ENCODE measurements at places on chromosomes 12 and 14. TPM values are rescaled to one million over a fixed set of nuclear protein-coding genes. Genes with fewer than 3 reads are reported as not detected.
A peak's percentile ranks its signal among the peaks of the same experiment; 100 is the strongest.

Gene DNAI7
- polyA plus RNA-seq = 3.0 TPM

Gene KLHDC1
- polyA plus RNA-seq = 2.3 TPM

Gene NRIP2
- polyA plus RNA-seq = 15.9 TPM

Gene LGR5
- not detected for polyA plus RNA-seq

Gene GALNT16
- polyA plus RNA-seq = 15.2 TPM

Gene TMPRSS12
- not detected for polyA plus RNA-seq

Gene CEBPE
- not detected for polyA plus RNA-seq

Gene SLC38A4
- polyA plus RNA-seq = 7.4 TPM

Gene AVPR1A
- polyA plus RNA-seq = 4.5 TPM

Gene CLEC1B
- polyA plus RNA-seq = not detected

Gene KIF21A
- 16.8 TPM for polyA plus RNA-seq

- DNase-seq = no peak
Measured at GRCh38 chr12:114400361-114400811, 5.6 kb downstream of the TBX5 start.

DNA sequence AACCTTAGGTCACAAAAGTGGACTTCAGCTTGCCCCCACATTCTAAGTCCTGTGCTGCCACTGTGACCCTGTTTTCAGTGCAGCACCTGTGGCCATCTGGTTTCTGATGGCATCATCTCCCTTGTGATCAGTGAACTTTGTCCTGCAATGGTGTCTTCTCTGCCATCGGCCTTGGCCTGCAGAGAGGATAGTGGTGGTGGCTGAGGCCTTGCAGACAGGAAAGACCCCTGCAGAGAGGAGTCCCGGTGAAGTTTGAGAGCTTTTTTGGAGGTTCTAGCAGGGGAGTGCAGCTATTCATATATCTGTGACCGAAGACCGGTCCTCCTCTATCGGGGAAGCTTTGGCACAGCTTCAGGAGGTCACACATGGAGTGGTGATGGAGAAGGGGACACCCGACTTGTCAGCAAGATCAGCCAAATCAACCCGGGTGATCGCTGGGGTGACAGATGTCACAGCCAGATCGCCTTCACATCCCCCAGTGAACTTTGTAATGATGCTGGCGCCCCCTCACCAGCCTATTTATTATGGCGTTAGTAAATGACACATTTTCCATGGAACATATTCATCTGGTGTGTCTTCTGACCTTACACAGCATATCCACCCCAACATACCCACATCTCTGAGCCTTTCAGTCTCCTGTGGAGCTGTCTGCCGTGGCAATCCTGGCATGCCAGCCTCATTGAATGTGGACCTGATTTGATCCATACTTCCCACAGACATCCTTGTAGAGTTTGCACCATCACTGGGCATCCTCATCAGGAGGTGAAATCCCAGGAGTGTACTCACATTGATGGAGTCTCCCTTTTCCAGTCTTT, 136.1 kb downstream of the PAPOLA start:
- no peak for DNase-seq

GRCh38 chr12:15796493-15797141, 7.4 kb upstream of the EPS8 start:
- DNase-seq = peak; percentile 44

DNA sequence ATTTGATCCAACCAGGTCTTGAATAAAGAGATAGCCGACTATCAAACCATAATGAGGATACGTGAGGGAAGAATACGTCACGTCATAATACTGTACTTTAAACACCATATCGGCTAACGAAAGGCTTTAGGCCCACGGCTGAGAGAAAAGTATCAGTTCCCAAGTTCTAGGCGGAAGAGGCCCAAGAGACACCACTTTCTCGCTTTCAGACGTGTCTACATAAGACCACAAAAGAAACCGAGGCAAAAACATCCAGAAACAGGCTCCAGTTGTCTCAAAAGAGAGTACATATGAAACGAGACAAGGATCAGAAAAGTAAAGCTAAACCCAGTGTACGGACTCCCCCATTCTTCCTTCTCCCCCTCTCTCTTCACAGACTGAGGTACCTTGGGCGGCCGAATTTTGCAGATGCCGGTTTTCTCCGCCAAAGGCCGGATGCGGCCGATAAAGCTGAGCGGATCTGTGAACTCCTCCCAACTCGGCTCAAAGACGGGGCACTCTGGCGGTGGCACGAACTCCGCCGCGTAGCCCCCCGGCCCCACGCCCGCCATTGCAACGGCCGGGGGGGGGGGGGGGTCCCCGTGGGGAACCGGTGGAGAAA, 479 bp downstream of the KDM5A start:
- DNase-seq = peak; percentile 81

- DNase-seq = no peak
Measured at GRCh38 chr14:25259470-25259869, 209.5 kb upstream of the STXBP6 start.

- peak; percentile 59 for DNase-seq
Measured at GRCh38 chr14:103881268-103882201, 34.2 kb upstream of the PPP1R13B start.

GRCh38 chr12:112950701-112951100, 12.4 kb downstream of the OAS3 start:
- DNase-seq = no peak

DNA sequence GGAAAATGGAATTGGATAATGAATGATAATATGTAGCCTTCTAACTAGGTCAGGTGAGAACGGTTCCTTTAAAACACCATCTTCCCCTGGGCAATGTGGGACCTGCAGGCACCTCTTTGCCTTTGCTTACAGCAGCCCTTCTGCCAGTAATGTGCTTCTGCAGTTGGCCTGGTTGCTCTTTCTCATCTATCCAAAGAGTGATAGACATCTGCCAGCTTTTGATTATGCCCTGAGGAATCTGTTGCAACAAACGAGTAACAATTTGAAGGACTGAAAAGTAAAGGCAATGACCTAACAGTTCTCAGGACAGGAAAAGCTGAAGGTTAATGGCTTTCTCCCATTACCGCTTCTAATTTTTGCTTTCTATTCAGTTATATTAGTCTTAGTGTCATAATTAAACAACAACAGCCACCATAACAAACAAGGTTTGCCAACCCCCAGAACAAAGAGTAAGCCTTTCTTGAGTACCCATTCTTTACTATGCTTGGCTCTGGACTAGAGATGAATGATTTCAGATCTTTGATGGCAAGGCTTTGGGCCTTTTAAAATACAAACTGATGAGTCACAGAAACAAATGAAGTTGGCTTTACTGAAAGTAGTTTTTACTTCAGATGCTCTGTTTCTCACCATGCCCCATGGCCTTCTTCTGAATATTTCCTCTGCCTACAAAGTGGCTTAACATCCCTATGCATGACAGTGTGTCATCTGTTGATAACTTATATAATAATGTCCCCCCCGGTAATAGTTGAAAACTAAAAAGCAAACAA, 76.1 kb upstream of the KRR1 start:
- DNase-seq = no peak

DNA sequence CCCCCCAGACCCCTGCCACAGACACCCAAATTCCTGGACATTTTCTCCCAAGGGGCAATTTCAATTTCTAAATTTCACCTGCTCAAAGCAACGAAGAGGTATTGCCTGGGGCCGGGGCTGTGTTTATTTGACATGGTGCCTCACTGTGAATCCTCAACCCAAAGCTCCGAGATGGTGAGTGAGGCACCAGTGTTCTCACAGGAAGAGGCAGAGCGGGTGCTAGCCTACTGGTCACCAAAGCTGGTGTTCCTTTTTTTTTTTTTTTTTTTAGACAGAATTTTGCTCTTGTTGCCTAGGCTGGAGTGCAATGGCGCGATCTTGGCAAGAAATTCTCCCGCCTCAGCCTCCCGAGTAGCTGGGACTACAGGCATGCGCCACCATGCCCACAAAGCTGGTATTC, 14.8 kb upstream of the SH2B3 start:
- DNase-seq = no peak

DNA sequence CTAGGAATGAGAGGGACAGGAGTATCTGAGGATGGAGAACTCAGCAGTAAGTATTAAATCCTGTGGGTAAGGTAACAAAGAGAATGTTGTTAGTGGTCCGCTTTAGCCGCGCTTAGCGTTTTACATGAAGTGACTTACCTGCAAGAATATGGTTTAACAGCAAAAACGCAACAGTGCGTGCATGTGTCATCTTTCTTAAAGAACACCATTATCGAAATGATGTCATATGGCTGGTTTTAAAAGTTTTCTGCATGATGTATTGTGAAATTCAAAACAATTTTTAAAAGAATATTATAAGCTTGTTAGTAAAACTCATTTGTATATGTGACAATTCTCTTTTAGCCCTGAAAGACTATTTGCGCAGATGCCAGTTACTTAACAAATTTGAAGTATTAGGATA, 1.7 kb downstream of the LEMD3 start:
- no peak for DNase-seq

GRCh38 chr14:51479584-51480325, 172.0 kb upstream of the FRMD6 start:
- no peak for DNase-seq

DNA sequence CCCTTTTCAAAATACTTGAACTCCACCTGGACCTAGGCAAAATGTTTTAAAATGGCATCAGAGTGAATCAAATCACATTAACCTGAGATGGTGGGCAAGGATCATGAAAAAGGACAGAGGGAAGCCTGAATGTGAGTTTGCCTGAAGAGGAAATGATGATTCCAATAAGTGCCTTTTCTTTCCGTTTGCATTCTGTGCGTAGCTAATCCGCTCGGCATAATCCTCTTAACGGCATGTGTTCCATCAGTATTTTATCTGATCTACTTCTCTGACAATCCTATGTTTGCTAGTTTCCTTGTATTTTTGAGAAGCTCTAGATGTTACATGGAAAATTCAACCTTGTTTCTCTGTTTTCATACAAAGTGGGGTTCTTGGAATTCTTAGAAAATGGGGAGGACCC, 354.6 kb downstream of the NRXN3 start:
- DNase-seq = no peak

GRCh38 chr12:110234755-110235154, 46.3 kb upstream of the ATP2A2 start:
- no peak for DNase-seq

DNA sequence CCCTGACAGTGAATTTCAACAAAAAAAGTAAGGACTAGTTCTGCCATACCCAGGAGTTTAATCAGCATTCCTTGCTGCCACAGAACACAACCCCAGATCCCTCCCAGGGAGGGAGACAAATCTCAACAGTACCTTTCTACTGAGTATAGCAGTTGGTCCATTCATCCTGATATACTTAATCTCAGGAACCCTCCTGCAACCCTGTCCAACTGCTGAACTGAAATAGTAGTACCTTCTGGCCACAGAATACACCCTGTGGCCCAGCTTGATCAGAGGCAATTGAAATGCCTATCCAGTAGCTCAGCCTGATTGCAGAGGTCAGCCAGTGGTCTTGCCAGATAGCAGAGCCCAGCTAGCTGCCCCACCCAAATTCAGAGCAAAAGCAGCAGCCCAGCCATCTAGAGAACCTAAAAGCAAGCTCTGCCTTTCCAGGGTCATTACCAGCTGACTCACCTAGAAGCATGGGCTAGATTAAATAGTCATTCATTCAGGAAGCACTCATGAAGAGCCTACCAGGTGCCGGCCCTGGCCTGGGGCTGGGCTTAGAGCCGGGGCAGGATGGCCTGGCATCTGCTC, 40.0 kb upstream of the RHOJ start:
- no peak for DNase-seq

- DNase-seq = no peak
Measured at GRCh38 chr12:4432878-4433744, 12.5 kb downstream of the FGF6 start.

DNA sequence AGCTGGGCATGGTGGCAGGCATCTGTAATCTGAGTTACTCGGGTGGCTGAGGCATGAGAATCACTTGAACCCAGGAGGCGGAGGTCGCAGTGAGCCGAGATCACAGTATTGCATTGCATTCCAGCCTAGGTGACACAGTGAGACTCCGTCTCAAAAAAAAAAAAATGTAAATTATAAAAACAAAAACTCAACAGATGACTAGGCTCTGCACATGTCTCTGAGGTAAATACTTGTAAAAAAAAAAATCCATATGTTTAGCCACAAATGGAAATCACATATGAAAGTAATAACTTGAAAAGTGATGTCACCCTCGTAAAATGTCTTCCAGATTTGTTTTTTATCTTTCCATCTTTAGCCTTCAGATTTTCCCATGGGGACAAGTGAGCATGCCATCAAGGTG, 85.0 kb downstream of the KICS2 start:
- no peak for DNase-seq

DNA sequence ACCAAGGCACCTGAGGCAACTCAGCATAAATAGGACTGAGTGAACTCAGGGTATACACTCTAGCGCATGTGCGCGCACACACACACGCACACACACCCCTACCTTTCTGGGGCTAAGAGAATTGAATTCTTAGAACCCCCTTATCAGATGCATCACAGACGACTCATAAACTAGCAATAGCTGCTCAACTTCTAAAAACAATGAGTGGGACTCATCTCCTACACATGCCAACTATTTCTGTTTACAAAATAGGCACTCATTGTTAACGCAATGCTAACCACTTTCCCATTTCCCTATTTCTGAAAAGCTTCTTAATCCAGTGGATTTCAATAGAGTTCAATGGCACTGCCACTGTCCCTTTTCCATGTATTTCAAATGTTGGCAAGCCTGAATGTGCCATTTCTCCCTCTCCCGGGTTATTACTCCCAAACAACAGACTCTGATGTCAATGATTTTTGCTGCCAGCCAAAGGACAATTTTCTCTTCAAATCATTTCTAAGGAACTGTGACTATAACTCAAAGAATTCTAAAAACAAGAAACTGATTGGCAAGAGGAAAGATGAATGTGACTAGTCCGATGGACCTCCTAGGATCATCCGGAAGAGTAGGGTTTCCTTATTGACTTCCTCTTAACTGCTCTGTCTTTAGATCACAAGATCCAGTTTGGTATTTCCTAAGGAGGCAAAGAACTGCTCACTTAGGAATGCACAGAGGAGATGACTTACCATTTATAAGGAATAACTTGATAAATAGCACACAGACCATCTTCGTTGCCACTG, 48.8 kb downstream of the SLC38A1 start:
- DNase-seq = no peak

- DNase-seq = no peak
Measured at GRCh38 chr14:31717294-31718085, 156.3 kb downstream of the NUBPL start.

GRCh38 chr12:113416091-113416754, 6.0 kb upstream of the SDSL start:
- peak; percentile 69 for DNase-seq

DNA sequence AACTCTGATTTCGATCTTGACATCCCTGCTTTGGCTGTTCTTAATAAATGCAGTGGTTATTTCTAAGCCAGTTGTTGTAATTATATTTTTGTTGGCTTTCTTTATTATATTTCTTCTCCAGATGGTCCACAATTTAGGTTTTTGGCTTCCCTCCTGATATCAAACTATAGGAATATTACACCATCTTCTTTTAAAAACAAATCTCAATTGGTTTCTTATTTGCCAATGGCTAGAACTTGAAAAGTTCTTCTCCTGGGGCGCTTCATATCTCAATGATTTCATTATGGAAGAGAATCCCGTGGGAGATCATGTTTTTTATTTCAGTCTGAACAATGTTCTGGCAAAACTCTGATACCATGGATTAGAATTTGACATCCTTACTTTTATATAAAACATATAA, 292.3 kb downstream of the FLRT2 start:
- DNase-seq = no peak

- DNase-seq = no peak
Measured at GRCh38 chr14:23697680-23698079, 61.5 kb downstream of the DHRS2 start.
